ENCODE measurements at places on chromosomes 13 and 19.
A peak's percentile ranks its signal among the peaks of the same experiment; 100 is the strongest.

DNA sequence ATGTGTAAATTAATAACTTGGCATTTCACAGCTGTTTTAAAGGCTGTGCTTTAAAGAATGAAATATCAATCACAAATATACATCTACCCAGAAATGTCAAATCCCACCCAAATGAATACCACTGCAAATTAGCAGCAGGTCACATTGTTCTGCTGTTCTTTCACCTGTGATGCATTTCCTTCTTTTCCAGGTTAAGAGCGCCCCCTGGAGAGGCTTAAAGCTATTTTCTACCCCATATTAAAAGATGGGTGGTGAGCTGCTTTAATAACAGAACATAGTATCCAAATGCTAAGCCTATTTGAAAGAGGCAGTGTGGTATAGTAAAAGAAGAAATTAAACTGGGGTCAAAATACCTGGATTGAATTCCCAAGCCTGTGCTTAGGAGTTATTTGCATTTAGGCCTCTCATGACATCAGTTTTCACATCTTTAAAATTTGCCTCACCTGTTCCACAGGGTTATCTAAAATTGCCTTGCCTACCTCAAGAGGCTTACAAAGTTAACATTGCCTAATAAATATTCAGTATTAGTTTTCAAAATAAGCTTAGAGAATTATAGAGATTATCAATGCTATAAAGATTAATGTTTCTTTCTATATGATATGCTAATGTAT is 396.9 kb upstream of the SLITRK5 start:
- DNase-seq, result no peak

DNA sequence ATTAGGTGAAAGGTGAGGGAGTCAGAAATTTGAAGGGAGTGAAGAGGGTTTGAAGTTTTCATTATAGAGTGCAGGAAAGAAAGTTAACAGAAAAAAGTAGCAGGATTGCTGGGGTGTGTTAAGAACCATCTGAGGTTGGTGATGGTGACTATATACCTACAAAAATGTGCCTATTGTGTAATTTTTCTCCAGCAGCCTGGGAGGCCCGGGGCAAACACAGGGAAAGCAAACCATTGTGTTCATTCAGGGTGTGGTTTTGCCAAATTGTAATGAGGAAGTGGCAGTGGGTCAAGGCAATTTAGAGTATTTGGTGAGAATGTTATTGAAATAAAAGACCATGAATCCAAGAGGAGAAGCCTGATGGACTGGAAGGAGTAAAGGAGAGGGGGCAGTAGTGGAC is 8.2 kb upstream of the SUCLA2 start:
- DNase-seq, result no peak

DNA sequence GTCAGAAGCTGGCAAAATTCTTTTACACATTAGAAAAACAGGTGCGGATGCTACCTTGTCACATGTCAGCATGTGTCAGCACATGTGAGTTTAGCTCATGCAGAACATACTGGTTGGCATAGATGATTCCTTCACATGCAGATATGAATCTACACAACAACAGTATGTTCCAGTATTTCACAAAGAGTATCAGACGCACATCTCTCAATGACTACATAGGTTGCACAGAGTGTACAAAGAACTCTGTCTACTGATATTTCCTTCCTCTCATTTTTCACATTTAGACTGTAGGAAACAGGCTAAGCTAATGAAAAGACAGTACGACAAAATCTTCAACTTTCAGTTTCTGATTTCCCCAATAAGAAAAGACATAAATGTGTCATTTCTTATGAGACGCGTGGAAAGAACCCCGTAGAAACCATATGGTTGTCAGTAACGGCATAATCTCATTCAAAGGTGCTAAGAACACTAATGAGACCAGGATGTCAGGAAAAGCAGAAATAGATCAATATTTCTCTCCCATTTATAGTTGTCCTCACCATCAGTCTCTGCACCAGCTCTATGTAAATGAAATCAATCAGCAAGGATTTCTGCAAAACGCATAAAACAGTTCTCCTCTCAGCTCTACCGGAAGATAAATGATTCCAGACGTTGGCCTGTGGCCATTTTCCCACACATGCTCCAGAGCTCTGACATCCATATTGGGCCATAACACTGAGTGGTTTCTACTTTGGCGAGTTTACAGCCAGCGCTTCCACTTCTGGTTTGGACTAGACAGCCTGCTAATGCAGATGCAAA is 81.2 kb downstream of the STARD13 start:
- DNase-seq, result no peak

GRCh38 chr19:48455908-48456562 is 661 bp downstream of the KCNJ14 start:
- DNase-seq, result no peak

- DNase-seq, result no peak
These were observed 71.1 kb downstream of the PIBF1 start for GRCh38 chr13:72853000-72853399.

GRCh38 chr19:28305513-28305912 is 907.4 kb downstream of the UQCRFS1 start:
- no peak for DNase-seq

DNA sequence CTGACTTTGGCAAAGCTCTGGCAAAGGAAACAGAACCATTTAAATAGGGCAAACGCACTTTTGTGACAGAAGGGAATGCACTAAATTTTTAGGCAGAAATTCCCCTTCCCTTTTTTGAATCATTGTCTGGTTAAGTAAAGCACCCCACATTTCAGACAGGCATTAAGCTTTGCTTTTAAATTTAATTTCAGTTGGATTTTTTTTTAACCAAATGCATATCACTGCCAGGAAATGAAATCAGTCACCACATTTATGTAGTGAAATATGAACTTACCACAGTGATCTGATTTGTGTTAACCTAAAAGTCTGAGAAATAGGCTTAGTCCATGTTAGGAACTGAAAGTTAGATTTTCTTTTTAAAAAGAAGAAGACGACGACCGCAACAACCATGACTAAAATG is 10.8 kb downstream of the GPR183 start:
- no peak for DNase-seq

DNA sequence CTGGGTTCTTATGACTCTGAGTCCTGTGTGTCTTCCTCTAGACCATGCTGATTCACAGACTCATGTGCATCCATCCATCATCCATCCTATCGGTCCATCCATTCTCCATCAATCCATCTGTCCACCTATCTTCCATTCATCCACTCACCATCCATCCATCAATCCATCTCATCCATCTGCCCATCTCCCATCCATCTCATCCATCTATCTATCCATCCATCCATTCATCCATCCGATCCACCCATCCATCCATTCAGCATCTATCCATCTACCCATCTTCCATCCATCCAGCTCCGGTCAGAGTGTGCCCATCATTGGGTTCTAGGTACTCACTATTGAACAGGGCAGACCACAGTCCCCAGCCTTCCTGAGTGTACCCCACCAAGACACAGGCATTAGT is 75.6 kb downstream of the SLC7A1 start:
- DNase-seq, result no peak

- no peak for DNase-seq
These were observed 58.8 kb downstream of the TNFRSF19 start for GRCh38 chr13:23628765-23629565.

- DNase-seq, result peak; percentile 72
These were observed 95.9 kb upstream of the FREM2 start for GRCh38 chr13:38590796-38591507.

- no peak for DNase-seq
These were observed 41.2 kb downstream of the LATS2 start for GRCh38 chr13:21020176-21020575.

DNA sequence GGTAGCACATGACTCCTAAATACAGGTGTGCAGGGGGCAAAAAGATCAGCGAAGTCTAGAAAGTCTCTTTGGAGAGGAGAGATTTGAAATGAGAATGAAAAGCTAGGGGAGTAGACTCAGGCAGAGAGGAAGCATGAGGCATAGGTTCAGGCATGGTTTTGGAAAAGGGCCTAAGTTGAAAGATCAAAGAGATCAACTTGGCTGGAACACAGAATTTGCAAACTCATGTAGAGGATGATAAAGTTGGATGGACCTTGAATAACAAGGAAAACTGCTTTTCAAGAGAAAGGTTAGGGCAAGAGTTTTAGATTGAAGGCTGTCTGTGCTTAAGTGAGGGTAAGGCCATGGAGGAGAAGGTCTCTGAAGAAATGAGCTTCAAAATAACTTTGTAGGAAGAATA is 47.4 kb upstream of the UBAC2 start:
- no peak for DNase-seq

- DNase-seq, result no peak
These were observed 7.2 kb downstream of the PHF11 start for GRCh38 chr13:49502954-49503353.

GRCh38 chr19:35796645-35797542 is 15.8 kb downstream of the PRODH2 start:
- DNase-seq, result no peak

DNA sequence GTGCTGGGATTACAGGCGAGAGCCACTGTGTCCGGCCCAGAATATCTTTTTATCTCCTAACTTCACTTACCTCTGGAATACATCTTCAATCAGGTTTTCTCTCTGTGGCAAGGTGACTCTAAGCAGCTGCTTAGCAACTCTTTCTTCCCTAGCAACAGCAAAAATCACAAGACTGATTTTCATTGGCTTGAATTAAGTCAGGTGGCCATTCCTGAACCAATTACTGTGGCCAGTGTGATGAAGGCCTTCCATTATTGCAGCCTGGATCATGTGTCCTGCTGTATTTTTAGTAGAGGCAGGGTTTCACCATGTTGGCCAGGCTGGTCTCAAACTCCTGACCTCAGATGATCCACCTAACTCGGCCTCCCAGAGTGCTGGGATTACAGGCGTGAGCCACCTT is 9.0 kb upstream of the LTBP4 start:
- no peak for DNase-seq

- no peak for DNase-seq
These were observed 97.5 kb downstream of the SLC10A2 start for GRCh38 chr13:102968572-102969228.

- DNase-seq, result no peak
These were observed 273.5 kb downstream of the FGF14 start for GRCh38 chr13:102128216-102128810.

DNA sequence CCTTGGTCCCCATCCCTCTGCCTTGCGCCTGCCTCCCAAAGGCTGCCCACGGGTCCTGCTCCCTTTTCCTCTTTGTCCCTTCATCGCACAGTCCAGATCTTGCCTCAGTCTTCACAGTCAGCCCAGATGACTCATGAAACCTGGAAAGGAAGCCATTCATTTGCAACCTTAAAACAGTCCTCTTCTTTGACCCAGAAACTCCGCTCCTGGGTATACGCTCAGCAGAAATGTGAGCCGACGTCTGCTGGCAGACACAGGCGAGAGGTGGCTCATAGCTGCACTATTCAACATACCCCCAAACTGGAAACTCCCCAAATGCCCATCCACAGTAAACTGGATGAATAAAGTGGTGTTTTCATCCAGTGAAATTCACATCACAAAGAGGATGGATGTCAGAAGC is 13.6 kb upstream of the PEPD start:
- DNase-seq, result no peak

DNA sequence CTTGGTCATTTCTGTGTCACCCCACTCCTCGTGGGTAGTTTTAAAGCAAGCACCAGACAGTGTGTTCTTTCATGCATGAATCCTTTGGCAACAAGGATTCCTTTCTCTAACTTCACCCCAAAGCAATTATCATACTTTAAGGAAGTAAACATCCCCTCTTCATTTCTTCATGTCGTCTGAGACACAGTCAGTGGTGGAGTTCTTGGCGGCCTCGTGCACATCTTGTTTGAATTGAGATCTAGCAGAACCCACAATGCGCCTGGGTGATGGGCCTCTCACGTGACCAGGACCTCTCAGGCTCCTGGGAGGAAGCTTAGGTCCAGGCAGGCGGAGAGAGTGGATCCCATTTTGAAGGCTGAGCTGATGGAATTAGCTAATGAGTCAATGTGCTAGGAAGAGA is 2.6 kb downstream of the ACSBG2 start:
- no peak for DNase-seq

DNA sequence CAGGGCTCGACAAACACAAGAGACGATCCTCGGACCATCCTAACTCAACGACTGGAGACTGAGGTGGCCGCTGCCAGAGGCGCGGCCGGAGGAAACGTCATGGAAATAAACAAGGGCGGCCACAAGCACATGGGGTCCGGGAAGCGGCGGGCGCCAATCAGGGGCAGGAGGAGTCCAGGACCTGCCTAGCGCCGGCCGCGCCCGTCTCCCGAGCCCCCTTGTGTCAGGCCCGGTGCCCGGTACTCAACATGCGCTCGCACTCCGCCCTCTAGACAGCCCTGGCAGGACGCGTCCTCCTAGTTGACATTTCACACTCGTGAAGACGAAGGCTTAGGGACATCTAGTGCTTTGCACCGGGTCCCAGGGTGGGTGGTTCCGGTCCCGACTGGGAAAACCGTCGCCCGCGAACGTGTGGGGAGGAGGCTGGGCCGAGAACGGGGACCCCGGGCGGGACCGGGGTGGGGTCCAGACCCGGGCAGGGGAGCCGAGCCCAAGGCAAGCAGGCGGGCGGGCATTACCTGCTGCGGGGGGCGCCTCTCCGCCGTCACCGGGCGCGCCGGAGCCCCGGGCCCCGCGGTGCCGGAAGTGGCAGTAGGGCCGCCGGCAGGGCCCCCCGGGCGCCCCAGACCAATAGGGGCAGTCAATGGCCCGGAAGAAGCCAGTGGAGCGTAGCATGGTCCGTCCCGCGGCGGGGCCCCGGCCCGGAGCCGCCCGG is 442 bp downstream of the REXO1 start:
- no peak for DNase-seq

- no peak for DNase-seq
These were observed 686.3 kb downstream of the FGF9 start for GRCh38 chr13:22357132-22357531.

All from NCI-H2107 (cell line).